Activated naive CD4-positive, alpha-beta T cell treated with Interleukin-2 at 50 U/mL for 16 hours (primary cell): ENCODE measurements at places on chromosomes 16 and 17.
A peak's percentile ranks its signal among the peaks of the same experiment; 100 is the strongest.

- DNase-seq: no peak
Observed at GRCh38 chr16:81165411-81166097, 69.4 kb upstream of the GCSH start.

DNA sequence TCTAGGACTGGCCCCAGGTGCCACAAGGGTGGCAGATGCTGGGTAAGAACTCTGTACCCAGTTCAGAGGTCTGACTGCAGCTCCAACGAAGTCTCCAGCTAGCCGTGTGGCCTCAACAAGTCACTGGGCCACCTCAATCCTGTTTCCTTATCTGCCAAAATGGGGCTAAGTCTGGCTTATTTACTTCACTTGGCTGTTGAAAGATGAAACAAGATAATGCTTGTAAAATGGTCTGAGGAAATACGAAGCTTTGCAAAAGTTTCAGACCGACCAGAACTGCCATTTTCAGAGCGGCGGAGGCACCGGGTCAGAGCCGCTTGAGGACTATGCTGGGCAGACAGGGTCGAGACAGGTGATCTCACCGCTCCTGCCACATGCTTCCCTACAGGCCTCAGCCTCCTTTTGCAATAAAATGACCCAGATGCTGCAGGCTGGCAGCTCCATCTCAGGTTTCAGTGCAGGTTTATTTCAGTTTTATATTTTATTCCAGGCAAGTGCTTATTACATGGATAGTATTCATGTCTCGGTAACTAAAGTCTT, 17.2 kb downstream of the MNT start:
- DNase-seq: no peak

- no peak for DNase-seq
Observed at GRCh38 chr16:64346080-64346479, 775.8 kb downstream of the CDH11 start.

DNA sequence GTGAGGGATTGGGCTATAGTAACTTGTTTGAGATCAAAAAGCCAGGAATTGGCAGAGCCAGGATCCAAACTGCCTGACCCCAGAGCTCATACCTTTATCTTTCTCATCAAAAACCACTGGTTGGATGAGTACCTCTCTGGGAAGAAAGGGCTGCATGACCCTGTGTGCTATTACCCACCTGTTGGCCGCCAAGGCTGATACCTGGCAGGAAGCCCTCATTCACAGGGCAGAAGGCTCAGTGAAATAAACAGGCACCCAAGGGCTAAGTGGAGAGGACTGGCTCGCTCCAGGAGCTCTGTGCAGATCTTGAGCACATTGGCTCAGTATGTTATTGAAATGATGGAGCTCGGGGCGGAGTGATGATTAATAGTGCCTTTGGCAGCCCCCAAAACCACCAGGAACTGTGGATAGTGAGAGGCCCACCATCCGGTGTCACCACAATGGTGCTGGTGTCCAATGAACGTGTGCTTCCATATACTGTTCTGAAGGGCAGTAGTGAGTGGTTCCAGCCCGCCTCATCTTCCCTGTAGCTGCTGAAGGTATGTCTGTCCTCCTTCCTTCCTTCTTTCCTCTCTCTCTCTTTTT, 197.6 kb downstream of the MSI2 start:
- DNase-seq: no peak

DNA sequence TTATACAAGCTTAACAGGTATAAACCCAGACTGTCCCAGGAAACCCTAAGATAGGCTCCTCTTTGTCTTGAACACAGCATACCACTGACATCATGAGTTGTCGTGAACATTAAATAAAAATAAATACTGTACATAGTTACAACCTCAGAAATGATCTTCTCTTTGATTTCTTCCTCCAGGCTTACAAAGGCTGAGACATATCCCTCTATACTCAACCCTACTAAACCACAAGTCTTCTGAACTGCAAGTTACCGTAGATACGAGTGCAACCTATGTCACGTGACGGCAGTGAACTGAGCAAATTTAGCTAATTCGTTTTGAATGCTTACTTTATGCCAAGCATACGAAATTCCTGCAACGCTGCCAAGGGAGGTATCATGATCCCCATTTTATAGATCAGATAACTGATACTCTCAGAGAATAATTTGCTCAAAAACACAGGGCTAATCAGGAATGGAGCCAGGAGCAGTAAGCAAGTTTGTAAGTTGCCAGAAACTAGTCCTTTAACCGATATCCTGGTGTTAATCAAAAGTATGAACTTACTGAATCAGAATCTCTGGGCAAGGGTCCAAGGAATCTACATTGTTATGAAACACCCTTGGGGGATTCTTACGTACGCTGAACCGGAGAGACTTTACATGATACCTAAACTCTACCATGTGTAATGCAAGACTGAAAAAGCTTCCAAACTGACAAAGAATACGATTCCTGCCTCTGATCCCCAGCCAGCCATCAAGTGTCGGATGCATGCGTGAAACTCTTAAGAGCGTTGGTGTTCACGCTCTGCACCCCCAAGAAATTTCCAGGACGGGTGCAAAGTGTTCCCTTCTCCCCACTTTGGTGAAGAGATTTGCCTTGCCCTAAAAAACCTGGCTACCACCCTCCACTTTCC, 106.2 kb downstream of the XYLT1 start:
- DNase-seq: peak; percentile 57

DNA sequence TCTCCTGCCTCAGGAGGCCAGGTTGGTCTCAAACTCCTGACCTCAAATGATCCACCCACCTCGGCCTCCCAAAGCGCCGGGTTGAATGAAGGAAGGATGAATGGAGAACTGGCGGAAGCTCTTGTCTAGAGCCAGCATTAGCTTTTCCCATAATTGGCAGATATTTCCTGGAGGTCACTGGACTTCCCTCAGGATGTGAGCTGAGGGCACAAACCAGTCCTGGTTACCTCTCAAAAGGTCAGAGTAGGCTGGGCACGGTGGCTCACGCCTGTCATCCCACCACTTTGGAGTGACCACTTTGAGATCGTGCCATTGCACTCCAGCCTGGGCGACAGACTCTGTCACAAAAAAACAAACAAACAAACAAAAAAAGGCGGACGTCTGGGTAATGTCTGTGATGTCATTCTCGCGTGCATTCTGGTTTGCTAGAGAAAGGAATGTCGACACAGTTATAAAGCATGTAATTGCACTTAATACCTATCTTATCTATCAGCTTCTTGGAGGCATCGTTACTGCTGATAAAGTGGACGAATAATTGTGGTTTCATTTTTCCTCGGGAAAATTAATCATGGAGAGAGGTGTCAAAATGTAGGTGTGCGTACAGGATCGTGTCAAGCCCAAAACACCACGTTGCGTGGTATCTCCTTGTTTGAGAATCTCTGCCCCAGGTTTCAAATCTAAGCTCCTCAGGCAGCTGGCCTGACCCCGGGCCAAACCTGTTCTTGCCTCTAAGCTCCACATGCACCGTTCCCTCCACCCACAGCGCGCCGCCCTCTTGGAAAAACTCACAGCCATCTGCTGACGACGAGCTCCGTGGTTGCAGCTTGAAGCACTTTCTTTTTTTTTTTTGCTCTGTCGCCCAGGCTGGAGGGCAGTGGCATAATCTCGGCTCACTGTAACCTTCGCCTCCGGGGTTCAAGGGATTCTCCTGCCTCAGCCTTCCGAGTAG, 6.4 kb upstream of the CRK start:
- no peak for DNase-seq

DNA sequence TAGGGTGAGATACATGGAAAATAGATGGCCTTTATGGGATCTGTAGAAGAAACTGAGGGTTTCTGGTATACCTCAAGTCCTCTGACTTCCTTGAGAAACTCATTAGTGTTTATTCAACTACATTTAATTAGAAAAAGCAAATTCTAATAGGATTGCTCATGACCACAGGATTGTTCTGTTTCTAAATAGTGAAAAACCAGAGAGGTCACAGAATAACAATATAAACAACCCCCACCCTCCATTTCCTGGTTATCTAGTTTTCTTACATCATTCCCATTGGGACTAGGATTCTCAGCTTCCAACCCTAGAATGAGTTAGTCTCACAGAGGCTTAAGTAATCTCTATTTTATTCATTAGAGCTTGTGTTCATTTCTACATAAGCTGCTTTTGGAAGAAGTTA, 30.0 kb downstream of the SF3B3 start:
- no peak for DNase-seq

DNA sequence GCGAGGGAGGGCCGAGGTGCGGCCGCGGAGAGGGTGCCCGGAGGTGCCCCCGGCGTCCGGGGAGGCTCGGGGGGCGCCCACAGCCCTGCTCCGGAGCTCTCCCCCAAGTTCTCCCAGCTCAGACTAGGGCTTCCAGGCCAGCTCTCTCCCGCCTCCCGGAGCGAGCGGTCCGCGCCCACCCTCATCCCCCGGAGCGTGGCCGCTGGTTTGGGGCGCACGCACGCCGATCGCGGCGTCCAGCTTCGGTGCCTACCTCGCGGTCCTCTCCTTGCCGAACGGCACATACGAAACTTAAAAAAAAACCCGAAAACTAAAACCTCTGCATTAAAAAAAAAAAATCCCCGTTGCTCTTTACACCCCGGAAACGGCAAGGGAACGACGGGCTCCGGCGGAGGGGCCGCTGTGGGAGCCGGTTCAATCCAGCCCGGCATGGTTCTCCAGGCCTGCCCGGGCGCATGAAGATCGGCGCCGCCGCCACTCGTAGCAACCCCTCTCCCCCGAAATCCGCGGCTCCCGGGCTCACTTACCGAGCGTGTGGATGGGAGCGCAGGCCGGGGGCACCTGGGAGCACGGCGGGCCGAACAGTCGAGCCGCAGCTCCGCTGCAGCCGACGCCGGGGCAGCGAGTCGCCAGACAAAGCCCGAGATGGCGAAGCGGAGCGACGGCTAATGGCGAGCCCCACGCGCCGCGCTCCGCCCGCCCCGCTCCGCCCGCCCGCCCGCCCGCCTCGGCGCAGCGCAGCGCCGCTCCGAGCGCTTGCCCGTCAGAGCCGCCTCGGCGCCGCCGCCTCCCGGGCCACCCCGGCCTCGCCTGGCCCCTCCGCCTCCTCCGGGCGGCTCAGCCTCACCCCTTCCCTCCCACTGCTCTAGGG, 973 bp upstream of the UBTF start:
- DNase-seq: peak; percentile 61

DNA sequence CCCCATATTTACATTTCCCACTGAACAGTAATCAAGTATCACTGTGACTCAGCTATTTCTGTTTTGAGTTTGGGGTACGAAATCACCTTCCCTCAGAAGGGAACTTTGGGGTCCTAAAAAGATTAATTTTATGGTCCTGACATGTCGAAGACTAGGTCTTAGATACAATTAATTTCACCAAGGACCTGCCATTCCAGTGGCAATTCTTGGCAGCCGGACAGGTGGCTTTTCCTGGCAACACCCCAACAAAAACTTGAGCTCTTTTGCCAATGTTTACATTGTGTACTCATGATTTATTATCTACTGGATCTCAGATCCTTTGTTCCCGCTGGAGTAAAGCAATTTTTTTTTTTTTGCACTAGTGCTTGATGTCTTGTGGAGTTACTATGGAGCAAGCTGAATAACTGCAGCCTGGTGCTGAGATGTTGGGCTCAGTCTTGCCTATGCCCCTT, 14.4 kb downstream of the SLFN5 start:
- no peak for DNase-seq

- DNase-seq: no peak
Observed at GRCh38 chr17:691423-691822, 23.2 kb downstream of the VPS53 start.

DNA sequence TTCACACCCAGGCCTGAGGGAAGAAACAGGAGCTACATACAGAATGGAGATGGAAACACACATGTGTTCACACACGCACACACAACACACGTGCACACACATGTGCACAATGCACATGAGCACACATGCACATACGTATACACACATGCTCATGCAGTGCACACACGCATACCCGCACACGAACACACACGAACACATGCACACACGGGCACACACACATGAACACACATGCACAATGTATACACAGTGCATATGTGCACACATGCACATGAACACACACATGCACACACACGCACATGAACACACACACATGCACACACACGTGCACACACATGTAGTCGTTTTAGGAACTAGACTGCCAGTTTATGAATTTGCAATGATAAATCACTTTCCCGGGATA, 49.3 kb upstream of the CDR2 start:
- DNase-seq: no peak

- no peak for DNase-seq
Observed at GRCh38 chr16:86508028-86508946, 2.0 kb upstream of the FOXF1 start.

DNA sequence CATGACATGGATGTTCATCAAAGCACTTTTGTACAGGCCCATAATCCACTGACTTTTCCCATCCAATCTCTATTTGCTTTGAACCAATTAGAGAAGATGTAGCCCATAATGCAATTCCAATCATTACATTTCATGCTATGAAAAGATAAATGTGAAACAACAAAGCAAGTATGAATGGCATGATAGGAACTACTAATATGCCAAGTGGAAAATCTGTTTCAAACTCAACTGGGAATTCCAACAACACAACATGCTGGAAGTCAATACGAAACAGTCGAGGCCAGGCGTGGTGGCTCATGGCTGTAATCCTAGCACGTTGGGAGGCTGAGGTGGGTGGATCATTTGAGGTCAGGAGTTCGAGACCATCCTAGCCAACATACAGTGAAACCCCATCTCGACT, 39.6 kb upstream of the TMEM97 start:
- no peak for DNase-seq

- no peak for DNase-seq
Observed at GRCh38 chr16:47144559-47144877, 773 bp upstream of the NETO2 start.

DNA sequence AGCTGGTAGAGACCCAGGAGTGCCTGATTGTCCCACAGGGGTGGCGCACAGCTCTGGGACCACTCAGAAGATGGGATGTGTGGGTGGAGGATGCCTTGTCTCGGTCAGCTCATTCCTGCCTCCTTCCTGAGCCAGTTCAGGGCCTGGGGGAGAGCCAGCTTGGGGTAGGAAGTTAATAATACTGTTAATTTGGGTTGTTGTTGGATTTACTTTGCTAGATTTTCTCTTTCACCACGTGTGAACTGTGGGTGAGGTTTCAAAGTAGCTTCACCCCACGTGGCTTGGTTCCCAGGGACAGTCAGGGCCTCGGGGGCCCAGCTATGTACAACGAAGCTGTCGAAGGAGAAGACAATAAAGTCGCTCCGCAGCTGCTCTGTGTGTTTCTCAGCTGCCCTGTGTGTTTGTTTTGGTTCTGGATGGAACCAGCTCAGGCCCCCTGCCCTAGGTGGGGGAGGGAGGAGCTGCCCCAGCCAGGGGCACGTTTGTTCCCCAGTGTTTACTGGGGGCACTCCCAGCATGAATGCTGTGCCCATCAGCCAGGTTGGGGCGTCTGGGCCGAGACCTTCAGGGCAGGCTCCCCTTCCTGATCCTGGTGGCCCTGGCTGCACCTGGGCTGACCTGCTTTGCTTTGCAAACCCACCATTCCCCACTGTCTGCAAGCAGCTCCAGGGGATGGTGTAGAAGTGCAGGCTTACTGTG, 2.3 kb downstream of the NUDT16L1 start:
- no peak for DNase-seq
